NCI-H1105 treated with DMSO at 0.1 percent for 48 hours (cell line): ENCODE measurements at places on chromosomes 2 and 18.

DNA sequence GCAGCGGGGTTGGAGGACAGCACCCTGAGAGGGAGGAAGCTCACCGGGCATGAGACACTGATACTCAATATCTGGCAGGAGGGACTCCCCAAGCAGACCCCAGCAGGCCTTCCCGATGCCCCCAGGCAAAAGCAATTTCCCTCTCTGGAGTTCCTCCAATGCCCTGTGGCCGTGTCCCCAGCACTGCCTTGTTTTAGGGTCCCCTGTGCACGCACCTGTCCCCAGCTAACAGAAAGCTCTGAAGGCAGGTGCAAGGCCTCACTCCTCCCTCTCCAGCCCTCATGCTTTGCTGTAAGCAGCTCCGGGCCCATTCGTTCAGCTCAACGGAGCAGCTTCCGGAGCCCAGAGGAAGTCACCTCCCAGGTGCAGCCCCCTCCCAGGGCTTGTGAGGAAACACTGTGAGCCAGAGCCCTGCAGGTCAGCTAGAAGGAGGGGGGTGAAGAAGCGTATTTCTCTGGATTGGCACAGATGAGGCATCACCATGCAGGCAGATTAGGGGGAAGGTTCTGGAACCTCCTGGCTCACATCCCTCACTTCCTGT lies 50.3 kb upstream of the ID2 start:
- DNase-seq = no peak

DNA sequence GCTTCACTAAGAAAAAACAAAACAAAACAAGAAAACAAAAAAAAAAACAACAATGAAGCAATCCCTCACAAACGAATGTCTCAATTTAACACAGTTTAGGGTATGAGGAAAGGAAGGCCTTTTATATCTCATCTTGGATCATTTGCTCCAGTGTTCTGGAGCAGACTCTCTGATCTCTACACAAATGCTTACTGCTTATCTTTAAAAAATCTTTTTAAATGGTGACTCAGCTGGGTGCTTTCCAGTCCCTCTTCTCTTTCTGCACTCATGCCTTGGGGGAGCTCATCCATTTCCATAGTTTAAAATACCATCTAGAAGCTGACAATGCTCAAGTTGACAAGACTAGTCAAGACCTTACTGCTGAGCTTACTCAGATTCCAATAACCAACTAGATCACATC lies 56.2 kb downstream of the ETAA1 start:
- DNase-seq = no peak

- DNase-seq = no peak
Observed at GRCh38 chr2:201414099-201415023, 36.9 kb downstream of the TRAK2 start.

- no peak for DNase-seq
Observed at GRCh38 chr2:208182835-208183234, 7.0 kb downstream of the C2orf80 start.

GRCh38 chr2:225052703-225053102 lies 10.4 kb upstream of the DOCK10 start:
- DNase-seq = no peak

DNA sequence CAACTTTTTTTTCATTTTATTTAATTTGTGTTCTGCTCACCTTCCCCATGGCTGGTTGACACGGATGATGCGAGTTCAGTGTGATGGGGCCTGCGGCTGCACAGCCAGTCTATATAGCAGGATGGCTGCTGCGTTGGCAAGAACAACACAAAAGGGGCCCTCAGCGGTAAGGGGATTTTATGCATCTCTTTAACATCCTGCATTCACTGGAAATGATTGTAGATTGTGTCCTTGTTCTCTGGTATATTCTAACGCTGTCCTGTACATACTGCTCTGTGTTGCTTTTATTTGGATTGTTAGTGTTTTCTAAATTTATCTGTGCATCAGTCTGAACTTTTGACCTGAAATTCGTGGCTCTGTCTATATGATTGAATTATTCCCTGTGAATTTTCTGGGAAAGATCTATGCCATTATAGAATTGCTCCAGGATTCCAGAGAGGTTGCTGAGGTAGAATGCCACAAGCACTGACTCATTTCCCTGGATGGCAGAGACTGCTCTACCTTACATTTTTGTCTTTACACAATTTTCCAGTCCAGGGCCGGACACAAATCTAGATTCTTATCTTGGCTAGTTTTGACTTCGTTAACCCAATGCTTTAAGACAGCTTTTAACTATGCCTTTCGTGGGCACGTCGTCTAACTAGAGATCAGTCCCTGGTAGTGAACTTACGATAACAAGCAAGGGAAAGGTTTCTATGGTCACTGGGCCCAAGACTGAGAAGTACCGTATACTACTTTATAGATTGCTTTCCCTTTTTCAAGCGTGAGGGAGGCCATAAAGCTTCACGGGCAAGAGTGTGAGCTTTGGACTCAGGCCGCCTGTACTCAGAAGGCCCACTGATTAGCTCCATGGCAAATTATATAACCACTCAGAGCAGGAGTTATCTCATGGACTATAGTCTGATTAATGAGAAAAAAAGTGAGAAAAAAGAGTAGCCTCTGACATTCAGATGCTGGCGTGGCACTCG lies at the start of gene CRYGC:
Gene CRYGC (minus strand): TSS at position 85 of the 968 bp plus-strand sequence. CDS start 36 bp downstream, at position 49.
- no peak for DNase-seq

- no peak for DNase-seq
Observed at GRCh38 chr2:120741571-120742561, 6.2 kb downstream of the GLI2 start.

- peak; percentile 75 for DNase-seq
Observed at GRCh38 chr18:31555971-31556747, 35.5 kb upstream of the TTR start.

- DNase-seq = no peak
Observed at GRCh38 chr2:287911-288757, at the start of gene ALKAL2. TSS of gene ALKAL2 (minus strand) at chr2:288091. CDS start at chr2:287835, 256 bp downstream.

- DNase-seq = no peak
Observed at GRCh38 chr2:96356889-96357288, 21.3 kb downstream of the NCAPH start.

GRCh38 chr2:196747400-196747799 lies 52.1 kb downstream of the GTF3C3 start:
- no peak for DNase-seq

DNA sequence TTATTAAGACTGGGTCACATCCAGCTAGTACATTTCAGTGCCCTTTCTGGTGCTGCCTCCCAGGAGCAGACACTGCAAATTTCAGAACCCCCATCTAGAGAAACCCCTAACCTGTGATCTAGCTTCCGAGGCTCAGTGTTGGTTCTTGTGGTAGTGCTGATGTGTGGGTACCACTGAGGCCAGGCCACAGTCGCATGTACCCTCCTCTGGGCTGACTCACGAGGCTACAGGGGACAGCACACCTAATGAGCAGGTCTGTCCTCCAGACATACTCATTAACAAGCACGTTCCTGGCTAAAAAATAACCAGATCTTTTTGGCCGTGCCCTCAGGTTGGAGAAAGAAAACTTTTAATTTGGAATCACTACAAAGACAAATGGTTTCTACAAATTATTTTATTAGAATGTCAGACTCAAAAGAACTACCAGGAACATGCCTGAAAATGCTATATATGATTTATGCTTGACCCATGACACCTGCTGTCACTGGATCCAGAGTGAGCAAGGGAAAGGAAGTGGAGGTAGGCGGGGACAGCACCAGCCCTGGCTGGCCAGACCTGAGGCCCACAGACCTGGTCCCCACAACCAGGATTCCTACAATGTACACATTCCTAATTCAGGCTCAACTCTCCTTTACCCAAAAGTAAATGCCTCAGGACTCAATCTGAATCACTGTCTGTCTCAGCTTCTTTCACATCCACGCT lies 8.5 kb downstream of the CIAO1 start:
- no peak for DNase-seq

- no peak for DNase-seq
Observed at GRCh38 chr2:3078684-3079083, 298.9 kb downstream of the EIPR1 start.

DNA sequence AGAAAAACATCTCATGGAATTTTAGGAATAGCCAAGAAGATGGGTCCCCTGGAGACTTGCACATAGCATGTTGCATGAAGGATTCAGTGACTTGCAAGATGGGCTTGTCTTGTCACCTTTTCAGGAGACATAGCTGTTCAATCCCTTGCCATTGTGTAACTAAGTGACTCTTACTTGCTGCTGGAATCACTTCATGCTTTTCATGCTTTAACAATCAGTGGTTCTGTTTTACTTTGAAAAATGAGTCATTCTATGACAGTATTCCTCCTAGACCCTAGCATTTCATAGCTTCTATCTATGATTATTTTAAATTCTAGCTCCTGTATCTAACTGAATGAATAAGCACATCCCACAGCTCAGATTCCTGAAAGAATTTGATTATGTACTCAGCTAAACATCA lies 2.8 kb downstream of the KYNU start:
- no peak for DNase-seq

GRCh38 chr2:71064110-71064611 lies 4.3 kb upstream of the NAGK start:
- DNase-seq = no peak

DNA sequence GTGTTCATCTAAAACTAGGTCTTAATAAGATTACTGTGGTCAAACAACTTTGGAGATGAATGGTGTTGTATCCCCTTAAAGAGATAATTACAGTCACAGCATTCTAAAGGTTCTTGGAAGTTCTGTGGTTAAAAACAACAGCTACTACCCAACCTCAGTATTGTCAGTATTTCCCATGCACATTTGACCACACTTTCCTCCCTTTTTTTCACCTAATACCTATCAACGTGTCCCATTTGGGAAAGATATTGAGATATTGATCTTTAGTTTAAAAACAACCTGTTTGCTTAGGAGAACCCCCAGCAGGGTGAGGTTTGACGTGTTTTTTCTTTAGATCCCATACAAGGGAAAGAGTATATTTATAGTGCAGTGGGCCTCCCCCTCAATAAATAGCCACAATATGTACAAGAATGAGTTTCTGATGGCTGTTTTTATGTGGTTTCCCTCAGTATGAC lies 65.6 kb downstream of the WDR7 start:
- DNase-seq = no peak

DNA sequence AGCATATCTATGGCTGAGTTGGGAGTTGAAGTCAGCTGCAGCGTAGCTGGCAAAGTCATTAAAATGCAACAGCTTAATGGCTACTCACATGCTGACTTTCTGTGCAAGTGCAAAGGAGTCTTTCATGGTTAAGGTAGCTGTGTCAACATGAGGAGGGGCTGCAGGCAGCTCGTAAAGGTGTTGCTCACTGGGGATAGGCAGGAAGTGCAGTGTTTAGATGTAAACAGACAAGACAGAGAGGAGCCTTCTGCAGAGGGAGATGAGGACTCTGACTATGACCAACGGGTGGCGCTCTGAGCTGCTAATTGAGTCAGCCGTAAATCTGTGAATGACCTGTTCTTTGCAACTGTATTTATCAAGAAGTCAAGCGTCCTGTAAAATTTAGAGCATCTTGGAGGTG lies 22.3 kb upstream of the CAVIN2 start:
- DNase-seq = no peak

DNA sequence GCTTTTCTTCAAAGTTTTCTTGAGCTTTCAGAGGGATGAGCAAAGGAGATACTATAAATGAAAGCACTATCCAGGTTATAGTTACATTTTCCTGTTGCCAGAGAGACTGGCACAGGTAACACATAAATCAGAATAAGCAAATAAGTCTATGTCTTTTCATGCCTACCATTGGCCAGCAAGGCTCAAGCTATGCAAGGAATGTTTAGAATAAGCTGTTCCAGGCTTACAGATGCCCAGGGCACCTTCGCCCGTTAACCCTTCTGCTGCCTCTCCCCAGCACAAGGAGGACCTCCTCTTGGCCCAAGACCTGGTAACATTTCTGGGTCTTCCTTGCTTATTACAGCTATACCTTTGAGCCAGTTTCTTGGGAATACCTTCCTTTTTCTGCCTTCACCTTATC lies 233.7 kb upstream of the MEIS1 start:
- no peak for DNase-seq

GRCh38 chr18:172361-172760 lies 14.0 kb downstream of the USP14 start:
- DNase-seq = no peak

DNA sequence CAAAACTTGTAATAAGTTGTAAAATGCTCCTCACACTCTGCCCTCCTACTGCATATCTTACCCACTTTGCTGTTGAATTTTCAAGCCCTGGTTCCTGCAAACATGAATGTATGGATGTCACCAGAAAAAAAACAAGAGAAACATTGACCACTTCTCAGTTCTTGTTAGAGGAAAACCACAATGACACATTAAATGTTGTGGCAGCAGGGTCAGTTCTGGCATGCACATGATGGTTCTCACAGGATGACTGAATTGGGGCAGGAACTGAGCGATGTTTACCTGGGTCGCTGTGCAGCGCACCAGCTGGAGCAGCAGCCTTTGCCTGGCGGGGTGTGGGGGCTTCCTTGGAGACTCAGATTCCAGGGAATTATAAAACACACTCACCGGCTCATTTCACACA lies 14.0 kb upstream of the PRKCE start:
- no peak for DNase-seq

- peak; percentile 16 for DNase-seq
Observed at GRCh38 chr2:213806125-213806726, 522.0 kb downstream of the SPAG16 start.
